ENCODE measurements at places on chromosomes 4 and X.

DNA sequence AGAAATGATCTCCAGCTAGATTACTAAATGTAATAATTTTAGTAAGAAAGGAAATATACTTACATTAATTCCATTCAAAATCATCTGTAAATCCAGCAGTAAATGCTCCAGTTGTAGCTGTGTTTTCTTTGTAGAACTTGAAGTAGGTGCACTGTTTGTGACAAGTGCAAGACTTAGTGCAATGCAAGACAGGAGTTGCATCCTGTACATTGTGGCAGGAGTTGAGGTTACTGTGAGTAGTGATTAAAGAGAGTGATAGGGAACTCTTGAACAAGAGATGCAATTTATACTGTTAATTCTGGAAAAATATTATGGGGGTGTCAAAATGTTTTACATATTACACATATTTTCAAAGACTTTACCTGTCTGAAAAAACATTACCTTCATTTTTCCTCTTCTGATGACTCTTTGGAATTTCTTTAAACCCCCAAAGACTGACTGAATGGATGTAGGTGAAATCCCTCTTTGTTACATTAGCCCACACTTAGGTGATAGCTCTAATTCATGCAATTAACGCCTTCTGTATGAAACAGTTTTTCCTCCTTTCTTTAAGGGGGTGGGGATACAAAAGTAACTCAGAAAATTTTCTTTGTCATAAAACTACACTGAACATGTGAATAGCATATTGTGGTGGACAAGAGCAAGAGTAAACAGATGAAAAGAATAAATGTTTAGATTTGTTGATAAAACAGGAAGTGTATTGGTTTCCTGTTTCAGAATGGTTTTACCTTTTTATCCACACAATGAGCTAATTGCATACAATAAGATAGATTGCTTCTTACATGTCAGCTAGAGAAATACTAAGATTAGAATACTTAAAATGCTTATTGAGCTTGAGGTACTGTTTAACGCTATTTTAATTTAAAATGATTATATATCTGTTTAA lies at the start of gene IL2:
IL2 (minus strand) TSS at position 495 of the 886 bp plus-strand sequence; CDS start at position 210, 285 bp downstream.
- DNase-seq: no peak

GRCh38 chr4:172344308-172344938 lies 531.2 kb downstream of the GALNTL6 start:
- DNase-seq: no peak

GRCh38 chr4:175253184-175253902 lies 335.2 kb downstream of the ADAM29 start:
- DNase-seq: no peak

DNA sequence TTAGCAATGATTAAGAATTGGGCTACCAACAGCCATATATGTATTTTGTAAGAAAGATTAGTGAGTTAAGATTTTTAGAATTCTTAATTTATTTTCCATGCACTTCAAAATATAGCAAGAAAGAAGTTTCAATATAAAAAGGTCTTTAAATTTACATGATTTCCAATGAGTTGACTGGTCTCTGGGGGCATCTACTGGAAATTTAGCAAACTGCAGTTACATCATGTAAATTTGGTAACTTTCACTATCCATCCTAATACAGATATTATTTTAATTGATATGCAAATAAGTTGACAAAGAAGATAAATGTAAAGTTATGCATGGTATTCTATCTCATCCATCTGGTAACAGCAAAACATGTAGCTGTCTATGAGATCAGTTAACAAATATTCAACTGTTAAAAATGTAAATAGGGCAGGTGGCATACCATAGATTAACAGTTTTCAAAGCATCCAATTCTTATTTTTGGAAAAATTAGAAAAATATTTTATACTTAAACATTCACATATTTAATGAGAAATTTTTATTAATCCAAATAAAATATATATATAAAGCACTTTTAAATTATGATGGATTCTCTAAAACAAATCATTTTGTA lies 29.1 kb downstream of the TTC29 start:
- no peak for DNase-seq

DNA sequence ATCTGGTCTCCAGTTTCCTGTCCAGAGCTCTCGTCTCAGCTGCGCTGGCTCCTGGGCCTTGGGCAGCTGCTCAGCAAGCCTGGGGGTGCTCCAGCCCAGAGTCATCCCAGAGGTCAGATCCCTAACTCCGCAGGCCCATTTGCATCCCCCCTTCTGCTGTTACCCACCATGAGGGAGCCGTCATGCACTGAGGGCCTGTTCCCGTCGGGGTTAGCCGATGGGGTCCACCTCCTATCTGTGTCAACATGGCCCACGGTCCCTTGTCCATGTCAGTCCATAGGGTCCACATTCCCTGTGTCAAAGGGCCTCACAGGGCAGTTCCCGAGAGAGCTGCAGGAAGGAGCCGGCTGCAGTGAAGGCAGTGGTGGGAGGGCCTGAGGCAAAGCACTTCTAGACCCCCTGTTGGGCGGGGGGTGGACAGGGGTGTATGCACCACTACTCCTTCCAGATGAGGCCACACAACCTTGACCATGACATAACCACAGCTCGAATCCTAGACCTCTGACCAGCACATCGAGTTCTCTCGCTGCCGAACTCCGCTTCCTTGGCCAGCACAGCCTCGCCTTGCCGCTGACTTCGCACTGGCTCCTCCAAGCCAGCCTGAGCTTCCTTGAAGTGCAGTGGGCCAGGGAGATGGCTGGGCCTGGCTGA lies 24.9 kb downstream of the WDR1 start:
- DNase-seq: no peak

DNA sequence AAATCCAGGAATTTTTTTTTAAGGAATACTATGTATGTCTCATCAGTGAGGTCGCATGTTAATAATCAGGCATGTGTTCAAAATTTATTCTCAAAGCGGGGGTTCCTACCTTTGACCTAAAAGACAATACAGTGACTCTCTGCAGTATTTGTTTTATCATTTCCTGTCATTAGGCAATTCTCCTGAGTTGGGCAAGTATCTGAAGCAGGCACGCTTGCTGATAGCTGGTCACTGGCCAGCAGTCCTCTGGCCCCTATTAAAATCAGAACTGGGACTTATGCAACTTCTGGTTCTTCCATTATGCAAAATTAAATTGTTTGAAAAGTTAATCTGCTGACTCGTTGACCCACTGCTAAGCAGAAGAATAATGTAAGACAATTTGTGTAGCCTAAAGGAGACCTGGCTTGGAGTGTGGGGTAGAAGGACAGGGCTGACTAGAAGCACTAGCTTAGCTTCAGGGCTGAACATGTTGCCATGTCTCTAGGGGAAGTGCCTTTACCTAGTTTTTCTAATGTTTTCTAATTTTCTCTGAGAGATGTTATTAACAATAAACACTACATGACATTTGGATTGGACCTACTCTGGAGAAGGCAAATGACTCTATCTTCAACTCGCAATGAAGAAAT lies 36.0 kb upstream of the GABRA2 start:
- no peak for DNase-seq

DNA sequence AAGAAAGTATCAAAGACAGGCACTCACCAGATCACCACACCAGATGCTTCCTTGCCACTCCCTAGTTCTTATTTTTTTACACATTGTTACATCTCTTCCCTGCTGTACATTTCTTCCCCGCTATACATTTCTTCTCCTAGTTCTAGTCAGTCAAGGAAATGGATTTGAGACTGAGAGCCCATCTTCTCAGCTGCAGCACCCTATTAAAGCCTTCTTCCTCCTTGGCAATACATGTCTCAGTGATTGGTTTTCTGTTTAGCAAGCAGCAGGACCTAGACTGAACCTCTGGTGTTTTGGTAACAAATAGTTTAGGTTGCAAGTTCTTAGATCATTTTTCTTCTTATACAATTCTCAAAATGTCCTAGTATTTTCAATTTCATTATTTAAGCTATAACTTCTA lies 35.3 kb upstream of the KLHL8 start:
- DNase-seq: no peak

All from stimulated activated CD8-positive, alpha-beta memory T cell treated with anti-CD3 and anti-CD28 coated beads, Interleukin-7, amount 100 ng/mL, for 48 hours (primary cell).